ENCODE measurements at places on chromosomes 13 and 19. TPM values are rescaled to one million over a fixed set of nuclear protein-coding genes. Genes with fewer than 3 reads are reported as not detected.
A peak's percentile ranks its signal among the peaks of the same experiment; 100 is the strongest.

- DNase-seq, result no peak
Observed at GRCh38 chr13:110593430-110594130, 21.8 kb upstream of the NAXD start.

The RPS16 gene
- 4,018 TPM for total RNA-seq

The AMH gene
- total RNA-seq, result 0.99 TPM

DNA sequence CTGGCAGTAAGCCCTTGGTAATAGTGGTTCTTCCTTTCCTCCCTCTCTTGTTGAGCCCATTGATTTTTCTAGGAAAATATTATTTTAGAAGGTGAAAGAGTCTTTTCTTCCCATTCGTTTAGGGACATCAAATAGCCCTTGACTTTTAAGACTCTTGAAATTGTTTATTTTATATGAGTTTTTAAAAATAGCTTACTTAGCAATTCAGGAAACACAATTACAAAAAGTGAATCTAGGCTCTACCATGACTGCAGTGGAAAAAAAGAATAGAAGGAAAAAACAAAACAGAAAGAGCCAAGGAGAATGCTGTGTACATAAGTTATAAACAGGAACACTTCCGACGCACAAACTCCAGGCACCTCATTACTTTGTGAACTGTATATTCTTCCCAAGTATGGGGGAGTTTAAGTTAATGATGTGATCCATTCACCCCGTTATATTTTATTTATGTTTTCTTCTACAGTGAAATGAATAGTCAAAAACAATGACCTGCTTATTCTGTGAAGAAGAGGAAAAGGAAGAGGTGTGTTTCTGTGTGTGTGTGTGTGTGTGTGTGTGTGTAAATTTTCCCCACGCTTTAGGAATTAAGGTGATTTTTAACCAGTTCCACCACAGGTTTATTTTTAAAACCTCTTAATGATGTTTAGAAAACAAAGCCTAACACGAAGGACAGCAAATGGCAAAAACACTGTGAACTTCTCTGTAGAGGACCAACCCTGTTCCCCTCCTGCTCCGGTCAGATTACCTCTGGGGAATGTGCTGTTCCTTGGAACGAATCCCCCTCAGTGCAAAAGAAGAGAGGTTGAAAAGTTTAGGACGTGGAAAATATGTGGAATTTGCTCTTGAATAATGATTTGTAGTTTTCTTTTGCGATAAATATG lies 266.3 kb downstream of the KLF5 start:
- DNase-seq, result no peak

- DNase-seq, result peak; percentile 92
Observed at GRCh38 chr19:12778017-12778904, 2.9 kb upstream of the HOOK2 start.

The CYP4F2 gene
- not detected for total RNA-seq

DNA sequence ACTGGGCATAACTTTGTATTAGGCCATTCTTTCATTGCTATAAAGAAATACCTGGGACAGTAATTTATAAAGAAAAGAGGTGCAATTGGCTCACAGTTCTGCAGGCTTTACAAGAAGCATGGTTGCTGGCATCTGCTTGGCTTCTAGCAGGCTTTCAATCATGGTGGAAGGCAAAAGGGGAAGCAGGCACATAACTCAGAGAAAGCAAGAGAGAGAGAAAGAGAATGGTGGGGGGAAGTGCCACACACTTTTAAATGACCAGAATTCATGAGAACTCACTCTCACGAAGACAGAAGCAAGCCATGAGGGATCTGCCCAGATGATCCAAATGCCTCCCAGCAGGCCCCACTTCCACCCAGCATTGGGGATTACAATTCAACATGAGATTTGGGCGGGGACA lies 179.7 kb downstream of the SPRY2 start:
- DNase-seq, result no peak

DNA sequence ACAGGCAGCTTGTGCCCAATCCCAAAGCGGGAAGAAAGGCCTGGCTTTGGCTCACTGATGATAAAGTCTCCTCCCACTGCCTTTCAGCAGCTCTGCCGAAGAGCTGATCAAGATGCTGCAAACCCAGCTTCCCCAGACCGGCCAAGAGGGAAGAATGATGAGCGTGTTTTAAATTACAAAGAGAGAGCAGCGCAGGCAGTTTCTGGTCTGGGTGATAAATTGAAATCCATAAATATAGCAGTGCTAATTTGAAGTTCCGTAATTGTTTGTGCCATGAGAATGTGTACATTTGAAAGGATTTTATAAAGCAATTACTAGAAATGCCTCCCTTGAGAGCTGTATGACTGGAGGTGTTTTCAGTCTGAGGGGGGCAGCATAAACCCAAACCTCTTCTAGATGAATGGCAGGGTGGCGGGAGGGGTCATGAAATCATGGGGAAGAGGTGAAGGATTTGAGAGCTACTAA lies 171.8 kb downstream of the STK24 start:
- no peak for DNase-seq

GRCh38 chr19:4618019-4618418 lies 21.3 kb upstream of the TNFAIP8L1 start:
- no peak for DNase-seq

GRCh38 chr13:67186995-67187569 lies 43.1 kb downstream of the PCDH9 start:
- no peak for DNase-seq

GRCh38 chr19:7142771-7143170 lies 73.3 kb downstream of the ZNF557 start:
- peak; percentile 53 for DNase-seq

DNA sequence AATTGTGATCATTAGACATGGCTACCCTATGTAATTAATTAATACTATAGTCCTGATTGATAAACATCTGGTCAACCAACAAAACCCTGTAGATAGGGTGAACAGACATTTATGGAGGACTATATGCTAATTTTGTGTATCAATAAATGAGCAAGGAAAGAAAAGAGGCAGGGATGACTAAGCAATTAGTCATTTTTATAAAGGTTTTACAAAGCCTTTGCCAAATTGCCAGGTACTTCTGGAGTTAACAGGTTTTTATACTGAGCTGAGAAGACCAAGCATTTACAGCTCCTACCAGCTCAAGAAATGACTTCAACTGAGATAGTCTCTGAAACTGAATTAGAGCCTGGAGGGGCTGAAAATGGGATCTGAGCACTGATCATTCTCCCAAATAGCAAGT lies 186.8 kb upstream of the PRR20A start:
- no peak for DNase-seq

The MYH14 gene
- 0.95 TPM for total RNA-seq

The PSG5 gene
- not detected for total RNA-seq

DNA sequence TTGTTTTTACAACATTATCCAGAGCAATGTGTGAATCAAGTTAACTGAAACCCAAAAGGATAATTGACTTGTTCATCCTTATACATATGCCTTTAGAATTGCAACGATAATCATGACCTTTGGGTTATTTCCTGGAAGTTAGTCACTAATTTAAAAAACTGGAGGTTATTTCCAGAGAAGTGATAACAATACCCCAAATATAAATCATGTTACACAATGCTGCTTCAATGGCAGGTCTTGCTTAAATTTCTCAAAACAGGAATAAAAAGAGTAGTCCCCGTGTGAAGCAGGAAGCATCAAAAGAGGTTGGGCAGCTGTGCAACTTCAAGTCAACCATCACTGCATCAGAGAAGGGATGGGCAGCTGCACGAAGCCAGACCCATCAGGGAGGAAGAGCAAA lies 134.4 kb downstream of the EFNB2 start:
- DNase-seq, result no peak

GRCh38 chr19:56110515-56111448 lies 10.3 kb downstream of the ZNF787 start:
- no peak for DNase-seq

The KDELR1 gene
- 76.8 TPM for total RNA-seq

The ENOX1 gene
- 12.5 TPM for total RNA-seq

GRCh38 chr19:7541475-7541824 lies 5.9 kb downstream of the PNPLA6 start:
- DNase-seq, result no peak

Measured in sigmoid colon (tissue), 7 donors.